Activated CD4-positive, alpha-beta T cell treated with anti-CD3 and anti-CD28 coated beads, Interleukin-2, amount 10 ng/mL, durations not matched to agents 7 days and 5 days (primary cell): ENCODE measurements at places on chromosomes 5 and 9. TPM values are rescaled to one million over a fixed set of nuclear protein-coding genes. Genes with fewer than 3 reads are reported as not detected.

Gene STPG3
- total RNA-seq = not detected

- DNase-seq = no peak
Measured at GRCh38 chr9:107090218-107090617, 192.9 kb upstream of the RAD23B start.

DNA sequence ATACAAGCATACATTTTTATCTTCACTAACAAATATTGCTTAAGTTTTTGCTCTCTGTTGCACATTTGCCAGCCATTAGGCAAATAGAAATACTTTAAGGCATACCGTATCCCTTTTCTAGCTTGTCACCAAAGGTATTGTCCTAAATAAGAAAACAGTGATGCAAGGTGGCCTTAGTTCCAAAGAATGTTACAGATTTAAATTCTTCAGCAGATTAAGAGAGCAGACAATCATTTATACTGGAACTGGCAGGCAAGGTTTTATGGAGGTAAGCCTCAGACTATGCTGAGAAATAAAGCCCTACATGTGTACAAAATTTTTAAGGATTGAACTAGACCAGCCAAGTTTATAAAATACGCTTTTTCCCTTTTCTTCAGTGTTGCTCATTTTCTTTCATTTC, 247.8 kb downstream of the IZUMO3 start:
- no peak for DNase-seq

DNA sequence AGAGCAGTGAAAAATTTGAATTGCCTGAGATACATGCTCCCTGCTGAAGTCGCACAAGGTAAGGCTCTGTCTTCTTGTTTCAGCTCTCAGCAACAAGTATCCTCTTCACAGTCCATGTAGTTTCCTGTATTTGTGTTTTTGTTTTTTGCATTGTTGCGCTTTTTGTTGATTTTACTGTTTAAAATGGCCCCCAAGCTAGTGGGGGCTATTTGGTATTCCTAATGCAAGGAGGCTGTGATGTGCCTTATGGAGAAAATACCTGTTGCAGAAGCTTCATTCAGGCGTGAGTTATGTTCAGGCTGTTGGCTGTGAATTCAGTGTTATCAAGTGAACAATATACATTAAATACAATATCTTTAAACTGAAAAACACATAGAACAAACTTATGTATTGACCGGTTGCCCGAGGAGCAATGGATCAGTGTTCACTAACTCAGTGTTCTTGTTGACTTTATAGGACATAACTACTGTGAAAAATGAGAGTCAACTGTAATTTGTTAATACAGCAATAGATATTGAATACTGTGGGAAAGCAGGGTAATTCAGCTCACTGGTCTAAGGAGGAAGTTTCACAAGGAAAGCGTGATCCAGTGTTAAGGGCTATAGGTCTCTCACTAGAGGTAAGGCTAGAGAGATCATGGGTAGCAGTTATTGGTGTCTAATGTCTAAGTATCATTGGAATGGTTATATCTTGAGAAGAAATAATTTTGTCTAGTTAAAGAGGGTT, 150.5 kb downstream of the GCNT1 start:
- no peak for DNase-seq

- no peak for DNase-seq
Measured at GRCh38 chr9:133886563-133887501, 105.3 kb downstream of the VAV2 start.
